Activated T-cell treated with anti-CD3 and anti-CD28 coated beads, Interleukin-2, amount 50 U/mL, for 72 hours (primary cell): ENCODE measurements at places on chromosomes 5 and 9.

- DNase-seq = no peak
Measured at GRCh38 chr5:62354028-62354874, 48.2 kb downstream of the KIF2A start.

DNA sequence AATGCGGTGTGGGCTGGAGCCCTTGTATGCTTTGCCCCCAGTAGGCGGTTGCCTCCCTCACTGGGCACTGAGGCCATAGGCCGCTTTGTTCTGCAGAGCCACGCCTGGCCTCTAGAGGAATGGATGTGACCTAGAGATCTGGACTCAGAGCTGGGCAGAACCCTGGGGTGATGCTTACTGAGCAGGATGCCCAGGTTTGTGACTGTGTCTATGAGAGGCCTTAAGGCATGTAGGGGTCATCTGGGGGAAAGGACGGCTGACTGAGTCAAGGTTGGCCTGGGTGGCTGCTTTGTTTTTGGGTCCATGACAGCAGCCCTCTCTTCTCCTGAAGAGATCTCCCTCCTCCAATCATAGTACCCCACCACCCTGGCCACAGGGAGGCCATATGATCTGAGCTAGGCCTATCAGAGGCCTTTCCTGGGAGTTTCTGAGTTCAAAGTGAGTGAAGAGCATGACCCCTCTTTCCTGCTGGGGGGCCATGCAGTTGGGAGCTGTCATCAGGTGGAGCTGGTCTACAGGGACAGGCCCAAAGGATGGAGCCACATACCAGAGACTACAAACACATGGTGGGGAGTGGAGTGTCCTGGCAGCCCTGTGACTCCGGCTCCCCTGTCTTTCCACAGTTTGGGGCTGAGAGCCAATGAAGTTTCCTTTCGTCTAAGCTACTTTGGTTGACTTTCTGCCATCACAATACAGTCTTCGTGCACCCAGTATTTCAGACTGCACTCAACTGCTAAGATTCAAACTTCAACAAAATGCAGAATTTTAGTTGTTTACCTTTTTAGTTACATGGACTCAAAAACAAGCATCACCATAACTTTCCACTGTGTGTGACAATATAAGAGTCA is 165.4 kb downstream of the AUH start:
- DNase-seq = no peak

DNA sequence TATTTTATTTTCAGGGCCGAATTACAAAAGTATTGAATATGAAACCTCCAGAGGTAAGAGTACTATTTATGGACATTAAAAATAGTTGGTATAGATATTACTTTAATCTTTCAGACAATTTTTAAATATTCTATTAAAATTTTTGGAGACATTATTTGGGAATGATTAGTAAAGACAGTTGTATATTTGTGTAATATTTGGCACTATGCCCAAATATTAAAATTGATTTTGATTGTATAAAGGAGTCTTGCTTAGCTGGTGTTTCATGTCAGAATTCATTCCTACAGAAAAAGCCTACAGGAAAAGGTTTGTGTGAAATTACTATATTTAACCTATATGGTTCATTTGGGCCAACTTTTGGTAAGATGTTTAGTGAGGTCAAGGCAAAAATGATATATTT is 5.5 kb downstream of the SMC2 start:
- DNase-seq = no peak

DNA sequence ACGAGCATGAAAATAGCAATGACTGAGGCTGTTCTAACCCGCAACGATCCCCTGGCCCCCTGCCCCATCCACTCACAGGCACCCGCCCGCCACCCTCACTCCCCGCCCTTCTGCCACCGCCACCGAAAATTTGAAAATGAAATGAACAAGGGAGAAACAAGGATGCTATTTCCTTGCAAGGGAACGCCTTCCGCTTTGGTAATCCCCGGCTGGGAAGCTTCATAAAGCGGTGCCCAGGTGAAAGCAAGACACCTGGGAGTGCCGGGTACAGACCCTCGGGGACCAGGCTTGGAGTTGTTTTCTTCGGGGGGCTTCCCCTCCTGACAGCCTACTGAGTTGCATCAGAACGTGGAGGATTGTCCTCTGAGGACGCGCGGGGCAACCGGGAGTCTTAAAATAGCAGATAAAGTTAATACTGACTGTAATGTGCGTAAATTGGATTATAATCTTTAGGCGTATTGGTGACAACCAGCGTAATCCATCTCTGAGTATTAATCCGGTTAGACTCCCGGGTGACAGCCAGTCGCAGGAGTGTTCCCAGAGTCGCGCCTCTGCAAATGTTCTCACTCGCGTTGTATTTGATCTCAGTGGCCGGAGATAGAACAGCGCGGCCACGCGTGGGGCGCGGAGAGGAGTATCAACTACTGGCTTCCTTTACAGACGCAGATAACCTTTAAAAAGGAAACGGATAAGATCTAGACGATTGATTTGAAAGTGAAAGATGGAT is 885 bp upstream of the MLLT3 start:
- DNase-seq = peak; percentile 61
